ENCODE measurements at places on chromosomes 4 and X.

- DNase-seq = no peak
Measured at GRCh38 chr4:156929386-156930105, 42.1 kb downstream of the PDGFC start.

DNA sequence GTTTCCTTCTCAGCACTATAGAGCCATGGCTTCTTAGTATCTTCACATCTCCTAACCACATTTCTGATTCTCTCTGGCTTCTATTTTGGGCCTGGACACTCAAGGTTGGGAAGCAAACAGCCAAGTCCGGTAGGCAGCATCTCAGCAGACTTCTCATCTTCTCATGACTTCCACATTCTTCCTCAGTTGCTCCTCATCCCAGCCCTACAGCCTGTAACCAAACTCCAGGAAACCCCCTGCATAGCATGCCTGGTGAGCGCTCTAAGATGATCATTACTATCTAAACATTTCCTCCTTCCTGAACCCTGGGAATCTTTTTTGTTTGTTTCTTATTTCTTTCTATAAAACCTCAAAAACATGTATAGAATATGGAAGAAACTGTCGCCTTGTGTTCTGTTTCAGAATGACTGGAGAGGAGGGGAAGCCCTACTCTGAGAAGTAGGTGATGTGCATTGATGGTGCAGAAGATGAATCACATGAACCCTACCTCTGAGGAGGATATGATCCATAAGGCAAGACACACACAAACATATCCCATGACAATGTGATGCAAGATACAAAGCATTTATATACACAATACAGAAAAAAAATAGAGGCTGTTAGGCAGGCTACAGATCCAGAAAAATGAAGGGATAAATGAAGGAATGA is 219.8 kb upstream of the GYPA start:
- DNase-seq = no peak

DNA sequence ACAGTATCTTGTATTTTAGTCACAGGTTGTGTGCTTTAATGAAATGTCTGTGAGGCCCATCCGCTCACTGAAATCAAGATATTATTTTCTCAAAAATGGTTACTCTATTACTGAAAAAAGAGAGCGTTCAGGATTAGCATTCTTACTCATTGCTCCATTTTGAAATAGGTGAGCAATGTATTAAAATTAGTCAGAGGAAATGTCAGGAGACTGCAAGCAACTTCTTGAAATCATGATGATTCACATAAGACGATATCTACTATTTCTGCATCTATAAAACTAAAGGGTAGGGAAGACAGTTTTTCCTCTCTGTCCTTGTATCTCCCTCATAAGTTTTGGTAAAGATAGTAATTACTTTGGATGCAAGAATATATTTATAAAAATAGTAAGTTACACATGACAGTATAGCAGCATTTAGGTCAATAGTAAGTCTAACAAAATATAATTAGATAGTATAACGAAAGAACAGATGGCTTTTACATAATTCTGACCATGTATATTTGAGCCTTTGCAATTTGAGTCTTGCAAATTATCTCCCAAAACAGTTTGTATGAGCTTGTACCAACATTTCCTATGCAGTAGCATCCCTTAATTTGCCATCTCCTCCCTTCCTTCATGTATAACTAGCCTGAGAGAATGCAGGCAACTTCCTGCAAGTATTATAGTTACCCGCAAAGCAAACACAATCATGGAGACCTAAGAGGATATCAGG is 937.8 kb downstream of the PCDH7 start:
- no peak for DNase-seq

DNA sequence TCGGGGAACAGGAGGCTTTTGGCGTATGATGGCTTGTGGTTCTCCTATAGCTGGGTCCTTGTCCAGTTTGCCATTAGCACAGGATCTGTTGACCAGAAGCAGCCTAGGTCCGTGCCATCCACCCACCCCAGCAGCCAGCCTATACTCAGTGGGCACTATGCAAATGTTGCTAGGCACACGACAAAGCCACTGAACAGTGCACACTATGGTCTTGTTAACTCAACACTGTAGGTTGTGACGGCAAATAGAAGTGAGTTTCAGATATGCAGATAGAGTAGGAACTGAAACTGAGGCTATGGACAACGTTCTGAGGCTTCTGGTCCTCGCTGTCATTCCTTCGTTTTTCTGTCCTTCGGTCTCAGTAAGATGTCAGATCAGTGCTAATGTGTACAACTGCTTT is 541.3 kb upstream of the TENM3 start:
- no peak for DNase-seq

GRCh38 chr4:55931833-55932232 is 16.9 kb upstream of the CEP135 start:
- no peak for DNase-seq

DNA sequence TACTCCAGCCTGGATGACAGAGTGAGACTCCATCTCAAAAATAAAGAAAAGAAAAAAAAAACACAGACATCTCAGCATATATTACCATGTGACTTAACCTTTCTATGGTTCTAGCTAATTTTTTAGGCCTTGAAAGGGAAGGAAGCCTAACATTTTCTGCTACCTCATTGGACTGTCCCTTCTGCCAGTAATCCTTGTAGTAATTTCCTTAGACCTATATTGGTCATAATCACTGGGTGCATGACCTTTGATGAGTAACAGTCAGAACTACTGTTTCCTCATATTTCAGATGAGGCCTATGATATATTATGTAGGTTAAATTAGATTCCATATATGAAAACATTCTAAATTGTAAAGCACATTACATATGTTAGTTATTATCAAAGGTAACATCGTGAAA is 9.6 kb downstream of the XIAP start:
- no peak for DNase-seq

GRCh38 chrX:150150076-150150779 is 211.9 kb upstream of the EOLA2 start:
- DNase-seq = no peak

DNA sequence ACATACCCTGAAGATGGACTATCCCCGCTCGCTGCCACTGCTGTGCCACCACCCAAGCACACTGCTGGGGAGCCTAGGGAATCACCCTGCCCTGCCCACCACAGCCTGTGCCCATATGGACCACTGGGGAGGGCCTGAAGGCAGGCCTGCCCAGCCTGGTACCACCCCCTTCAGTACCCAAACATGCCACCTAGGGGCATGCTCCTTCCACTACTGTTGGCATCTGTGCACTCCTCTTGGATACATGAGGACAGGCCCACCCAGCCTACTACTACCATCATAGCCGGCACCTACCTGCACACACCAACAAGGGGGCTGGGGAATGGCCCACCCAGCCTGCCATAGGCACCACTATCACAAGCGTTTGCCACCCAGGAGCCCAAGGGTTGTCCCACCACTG is 30.1 kb upstream of the PRDX4 start:
- no peak for DNase-seq

DNA sequence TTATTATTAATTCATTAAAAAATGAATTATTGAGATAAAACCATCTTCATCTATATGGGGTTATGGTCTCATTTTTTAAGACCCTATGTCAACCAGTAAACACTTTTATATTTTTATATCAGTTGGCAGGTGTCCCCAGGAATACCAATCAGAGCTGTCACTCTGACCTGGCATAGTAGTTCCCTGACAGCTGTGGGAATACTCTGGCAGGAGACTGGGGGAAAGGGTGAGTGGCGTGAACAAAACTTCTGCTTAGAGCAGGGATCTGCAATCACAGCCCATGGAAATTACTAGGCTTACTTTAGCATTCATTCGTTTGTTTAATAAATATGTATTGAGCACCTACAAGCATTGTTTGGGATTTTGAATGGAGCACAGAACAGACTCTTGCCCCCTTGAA is 254.1 kb upstream of the KLF3 start:
- DNase-seq = no peak

GRCh38 chr4:115865736-115866135 is 752.3 kb upstream of the NDST4 start:
- DNase-seq = no peak

DNA sequence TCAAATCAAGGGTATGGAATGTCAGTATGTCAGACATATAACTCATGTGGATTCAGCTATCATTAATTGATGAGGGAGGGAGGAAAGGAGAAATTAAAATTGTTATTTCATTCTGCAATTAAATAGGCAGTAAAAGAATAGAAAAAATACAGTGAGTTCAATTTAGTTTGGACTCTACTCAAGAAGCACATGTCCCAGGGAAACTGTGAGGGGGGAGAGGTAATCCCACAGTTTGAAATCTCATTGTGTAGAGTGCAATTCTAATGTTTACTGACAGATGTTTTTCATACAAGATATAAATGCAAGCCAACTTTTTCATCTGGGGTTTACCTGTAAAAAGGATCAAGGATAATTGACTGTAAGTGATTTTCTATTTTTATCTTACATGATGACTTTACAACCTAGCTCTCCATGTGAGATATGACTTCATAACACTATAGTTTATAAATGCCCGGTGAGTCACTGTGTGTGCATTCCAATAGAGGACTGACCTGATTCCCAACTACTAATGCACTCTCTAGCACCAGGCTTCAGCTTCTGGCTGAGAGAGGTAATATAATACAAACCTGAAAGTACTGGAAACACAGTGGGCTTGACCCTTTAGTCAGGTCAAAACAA is 35.2 kb upstream of the SCD5 start:
- DNase-seq = no peak

DNA sequence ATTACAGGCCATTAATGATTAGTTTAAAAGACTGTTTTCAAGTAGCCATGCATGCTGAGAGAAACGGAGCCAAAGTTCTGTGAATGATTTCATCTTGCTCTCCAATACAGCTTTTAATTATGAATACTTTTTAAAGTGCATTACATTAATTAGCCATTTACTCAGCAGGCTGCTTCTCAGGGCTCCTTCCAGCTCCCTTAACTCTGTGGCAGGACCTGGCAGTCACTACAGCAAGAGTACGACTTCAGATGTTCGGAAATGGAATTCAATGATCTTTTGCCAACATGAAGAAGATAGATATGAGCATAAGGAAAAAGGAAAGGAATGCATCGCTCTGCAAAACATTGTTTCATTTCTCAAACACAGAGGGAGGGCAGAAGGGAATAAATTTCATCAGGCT is 987.2 kb downstream of the PDHA2 start:
- DNase-seq = no peak

DNA sequence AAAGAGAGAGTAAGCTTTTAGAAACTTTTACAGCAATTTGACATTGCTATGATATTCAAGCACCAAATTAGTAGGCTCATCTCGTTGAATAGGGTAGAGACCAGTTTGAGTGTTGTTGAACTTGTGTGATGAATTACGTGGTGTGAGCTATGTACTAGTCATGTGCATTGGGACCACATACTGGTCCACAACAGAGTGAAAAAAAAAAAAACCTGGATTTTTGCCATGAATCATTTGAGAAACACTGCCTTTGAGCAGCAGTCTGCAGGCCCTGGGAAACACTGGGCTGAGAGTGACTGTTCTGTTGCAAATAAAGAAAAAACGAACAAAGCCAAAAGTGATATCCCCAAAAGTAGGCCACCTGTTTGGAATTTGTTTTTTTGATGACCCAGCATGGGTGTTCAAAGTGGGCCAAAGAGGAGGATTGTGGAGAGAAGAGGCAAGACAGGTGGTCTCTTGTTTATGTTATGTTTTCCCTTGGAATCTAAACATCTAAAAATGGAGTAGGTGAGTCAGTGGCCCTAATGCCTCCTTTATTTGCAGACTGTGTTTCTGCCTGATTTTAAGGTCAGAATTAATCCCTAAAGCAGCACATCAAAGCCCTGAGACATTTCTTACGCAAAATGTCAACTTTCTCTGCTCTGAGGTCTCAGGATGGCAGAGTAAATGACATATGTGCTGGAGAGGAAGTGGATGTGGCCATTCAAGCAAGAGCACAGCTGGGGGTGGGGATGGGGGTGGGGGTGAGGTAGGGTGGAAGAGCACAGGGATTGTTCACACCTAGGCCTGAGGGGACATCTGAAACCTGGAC is 33.5 kb downstream of the TAF7L start:
- DNase-seq = no peak

DNA sequence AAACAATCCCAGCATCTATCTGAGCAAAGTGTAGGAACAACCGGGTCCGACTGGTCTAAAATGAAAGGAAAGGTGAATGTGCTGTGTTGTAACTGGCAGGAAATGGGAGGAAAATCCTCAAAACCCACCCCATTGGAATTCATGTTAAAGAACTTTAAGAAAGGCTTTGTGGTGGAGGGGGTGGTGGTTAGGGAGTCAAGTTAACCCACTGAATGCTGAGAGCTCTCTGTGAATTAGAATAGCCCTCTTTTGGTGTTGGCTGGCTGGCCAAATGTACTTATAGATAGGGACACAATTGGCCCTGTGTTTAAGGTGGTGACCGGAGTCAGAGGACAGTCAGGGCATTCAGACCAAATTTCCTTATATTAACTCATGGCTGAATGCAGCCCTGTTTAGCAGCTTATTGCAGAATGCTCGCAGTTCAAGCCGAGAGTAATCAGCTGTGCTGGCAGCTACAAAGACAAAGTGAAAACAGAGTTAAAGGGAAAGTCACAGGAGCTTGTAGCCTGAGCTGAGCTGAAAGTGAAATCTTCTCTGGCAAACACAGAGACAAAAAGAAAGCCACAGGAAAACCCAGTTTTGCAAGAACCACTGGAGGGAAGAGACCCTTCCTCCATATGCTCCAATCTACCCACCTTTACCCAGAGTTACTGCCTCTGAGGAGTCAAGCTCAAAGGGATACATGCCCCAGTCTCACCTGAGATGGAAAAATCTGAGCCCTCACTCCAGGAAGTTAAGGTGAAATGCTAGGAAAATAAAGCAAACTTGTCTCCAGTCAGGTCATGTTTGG is 38.5 kb upstream of the UGT2B7 start:
- no peak for DNase-seq

DNA sequence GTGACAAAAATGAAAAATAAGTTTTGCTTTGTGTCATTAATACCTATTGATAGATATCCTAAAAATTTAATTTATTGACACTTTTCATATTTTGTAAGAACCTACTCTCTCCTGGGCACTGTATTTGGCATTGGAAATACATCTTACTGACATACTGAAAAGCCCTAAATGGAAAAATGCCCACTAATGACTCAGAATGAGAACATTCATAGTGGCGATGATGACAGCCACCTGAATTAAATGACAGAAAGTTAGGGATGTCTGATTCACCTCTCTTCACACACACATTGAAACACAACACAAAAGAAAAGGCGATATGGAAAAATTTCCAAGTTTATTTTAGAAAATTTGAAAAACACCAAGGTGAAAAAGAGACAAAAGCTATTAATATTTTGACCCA is 992.3 kb downstream of the STPG2 start:
- DNase-seq = no peak

DNA sequence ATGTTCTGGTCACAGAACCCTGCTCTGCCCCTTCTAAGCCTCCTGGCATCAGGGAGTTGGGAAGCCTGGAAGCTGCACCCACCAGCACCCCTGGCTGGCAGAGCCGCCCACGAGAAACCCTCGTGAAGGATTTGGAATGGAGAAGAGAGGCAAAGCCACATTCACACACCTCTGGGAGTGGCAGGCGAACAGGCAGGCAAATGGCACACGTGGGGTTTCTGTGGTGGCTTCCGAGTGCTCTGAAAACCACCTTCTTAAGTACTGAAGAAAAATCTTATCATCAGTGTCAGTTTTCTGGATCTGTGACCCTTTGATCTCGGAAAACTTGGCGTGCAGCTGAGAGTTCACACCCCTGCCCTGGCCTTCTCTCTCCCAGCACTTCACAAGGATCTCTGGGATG is 442.2 kb upstream of the FRG1 start:
- DNase-seq = no peak
